GM18507 (cell line): ENCODE measurements at places on chromosomes 6 and 20.

- DNase-seq: no peak
These were observed 73.3 kb upstream of the E2F3 start for GRCh38 chr6:20328266-20328923.

- DNase-seq: no peak
These were observed 312.6 kb upstream of the RSPO3 start for GRCh38 chr6:126805861-126806260.

GRCh38 chr20:61263084-61263695, 11.1 kb downstream of the CDH4 start:
- no peak for DNase-seq

GRCh38 chr6:168078175-168078942, 653 bp downstream of the FRMD1 start:
- DNase-seq: no peak

DNA sequence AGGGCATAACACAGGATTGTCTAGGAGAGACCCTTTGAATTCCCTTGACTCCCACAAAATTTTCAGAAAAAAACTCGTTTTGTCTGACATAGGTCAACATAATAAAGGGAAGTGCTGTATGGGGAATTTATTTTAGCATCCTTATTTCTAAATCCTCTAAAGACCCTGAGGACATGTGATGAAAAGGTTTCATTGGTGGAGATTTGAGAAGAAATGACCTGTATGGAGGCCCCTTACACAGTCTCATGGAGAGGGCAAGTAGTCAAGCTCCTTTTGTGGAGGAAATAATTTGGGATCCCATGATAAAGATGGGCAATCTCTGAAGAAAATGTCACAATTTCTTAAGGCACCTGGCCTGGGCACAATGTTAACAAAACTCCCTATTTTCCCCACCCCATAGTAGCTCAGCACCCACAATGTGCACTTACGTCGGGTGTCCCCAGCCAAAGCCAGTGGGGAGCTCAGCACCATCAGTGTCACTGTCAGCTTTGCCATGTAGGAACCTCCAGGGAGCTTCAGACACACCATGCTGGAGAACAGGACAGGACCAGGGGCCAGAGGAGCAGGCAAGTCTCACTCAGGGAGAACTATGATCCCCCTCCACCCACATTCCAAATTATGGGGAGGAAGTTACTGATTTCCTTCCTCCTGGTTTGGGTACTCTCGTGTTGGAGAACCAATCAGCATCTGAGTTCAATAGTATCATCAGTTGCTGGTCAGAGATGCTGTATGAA, at the start of gene HLA-DRB5:
HLA-DRB5 (minus strand) TSS at position 591 of the 734 bp plus-strand sequence; CDS start at position 528, 63 bp downstream.
- DNase-seq: no peak

- DNase-seq: no peak
These were observed 130.1 kb downstream of the RNASET2 start for GRCh38 chr6:166826264-166826663.

- peak; percentile 65 for DNase-seq
These were observed at the start of gene TOX2 for GRCh38 chr20:43914311-43915210. TOX2 (plus strand) TSS chr20:43914852; CDS start chr20:43914892, 40 bp downstream.

DNA sequence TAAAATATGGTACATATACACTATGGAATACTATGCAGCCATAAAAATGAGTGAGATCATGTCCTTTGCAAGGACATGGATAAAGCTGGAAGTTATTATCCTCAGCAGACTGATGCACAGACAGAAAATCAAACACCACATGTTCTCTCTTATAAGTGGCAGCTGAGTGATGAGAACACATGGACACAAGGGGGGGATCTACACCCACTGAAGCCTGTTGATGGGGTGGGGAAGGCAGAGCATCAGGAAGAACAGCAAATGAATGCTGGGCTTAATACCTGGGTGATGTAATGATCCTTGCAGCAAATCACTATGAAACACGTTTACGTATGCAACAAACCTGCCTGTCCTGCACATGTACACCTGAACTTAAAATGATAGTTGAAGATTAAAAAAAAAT, 71.3 kb downstream of the MANEA start:
- DNase-seq: no peak

DNA sequence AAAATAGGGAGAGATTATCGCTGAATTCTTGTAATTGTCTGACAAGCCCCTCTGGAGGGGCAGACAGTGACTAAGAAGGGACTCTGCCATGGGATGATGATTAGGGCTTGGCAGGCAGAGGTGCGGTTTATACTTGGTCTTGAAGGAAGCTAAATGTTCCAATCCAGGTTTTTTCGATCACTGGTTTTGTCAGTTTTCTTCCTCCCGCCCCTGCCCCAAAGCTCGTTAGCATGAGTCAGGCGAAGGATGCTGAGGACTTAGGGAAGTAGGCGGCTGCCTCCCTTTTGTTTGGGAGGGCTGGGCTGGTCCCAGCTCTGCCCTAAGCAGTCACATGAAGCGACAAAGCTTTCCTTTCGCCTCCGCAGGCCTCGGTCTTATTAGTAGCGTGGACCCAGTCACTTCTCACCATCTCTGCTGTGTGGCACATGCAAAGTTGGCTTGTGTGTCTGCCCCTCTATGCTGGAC, 314.2 kb downstream of the CDC5L start:
- DNase-seq: no peak

DNA sequence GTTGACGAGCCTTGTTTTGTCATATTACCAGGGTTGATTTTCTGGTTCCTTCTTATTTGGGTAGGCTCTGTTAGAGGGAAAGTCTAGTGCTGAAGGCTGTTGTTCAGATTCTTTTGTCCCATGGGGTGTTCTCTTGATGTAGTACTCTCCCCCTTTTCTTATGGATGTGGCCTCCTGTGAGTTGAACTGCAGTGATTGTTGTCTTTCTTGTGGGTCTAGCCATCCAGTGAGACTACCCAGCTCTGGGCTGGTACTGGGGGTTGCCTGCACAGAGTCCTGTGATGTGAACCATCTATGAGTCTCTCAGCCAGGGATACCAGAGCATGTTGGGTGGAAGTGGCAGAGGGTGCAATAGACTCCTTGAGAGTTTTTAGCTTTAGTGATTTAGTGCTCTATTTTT, 680.6 kb downstream of the RFPL4B start:
- DNase-seq: no peak

DNA sequence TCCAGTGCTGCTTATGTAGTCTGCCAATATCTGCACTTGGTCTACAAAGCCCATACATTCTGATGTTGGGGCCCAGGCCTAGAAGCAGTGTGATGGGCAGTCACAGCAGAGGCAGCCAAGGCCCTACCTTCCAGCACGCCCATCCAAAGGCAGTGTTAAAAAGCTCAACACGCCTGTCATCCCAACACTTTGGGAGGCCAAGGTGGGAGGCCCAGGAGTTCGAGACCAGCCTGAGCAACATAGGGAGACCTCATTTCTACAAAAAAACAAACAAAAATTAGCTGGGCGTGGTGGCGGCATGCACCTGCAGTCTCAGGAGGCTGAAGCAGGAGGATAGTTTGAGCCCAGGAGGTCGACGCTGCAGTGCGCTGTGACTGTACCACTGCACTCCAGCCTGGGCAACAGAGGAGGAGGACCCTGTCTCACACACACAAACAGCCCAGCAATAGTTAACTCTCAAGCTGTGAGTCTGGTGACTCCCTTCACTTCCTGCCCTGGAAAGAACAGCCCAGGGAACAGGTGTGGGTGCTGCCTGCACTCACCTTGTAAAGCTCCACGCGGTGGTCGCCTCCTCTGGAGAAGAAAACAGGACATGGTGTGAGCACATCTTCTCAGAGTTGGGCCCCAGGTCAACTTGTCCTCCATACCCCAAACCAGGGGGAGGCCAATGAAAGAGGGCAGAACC, 68.8 kb downstream of the PYGB start:
- DNase-seq: no peak

DNA sequence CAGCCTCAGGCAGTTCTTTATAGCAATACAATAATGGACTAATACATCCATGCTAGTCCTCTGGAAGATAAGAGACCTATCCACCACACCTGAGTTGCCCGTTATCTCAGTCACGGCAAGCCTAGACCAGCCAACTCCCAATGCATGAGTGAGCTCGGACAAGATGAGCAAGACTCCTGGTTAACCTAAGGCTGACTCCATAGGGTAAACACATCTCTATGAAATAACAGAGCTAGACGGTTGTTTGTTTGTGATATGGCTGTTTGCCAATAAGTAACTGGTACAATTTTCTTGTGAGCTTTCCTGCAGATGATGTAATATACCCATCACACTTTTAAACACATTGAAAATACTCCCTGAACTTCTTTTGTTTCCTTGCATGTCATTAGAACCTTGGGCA, 70.6 kb upstream of the PHACTR1 start:
- DNase-seq: no peak

- no peak for DNase-seq
These were observed 16.3 kb upstream of the TRPC4AP start for GRCh38 chr20:35108921-35109320.

DNA sequence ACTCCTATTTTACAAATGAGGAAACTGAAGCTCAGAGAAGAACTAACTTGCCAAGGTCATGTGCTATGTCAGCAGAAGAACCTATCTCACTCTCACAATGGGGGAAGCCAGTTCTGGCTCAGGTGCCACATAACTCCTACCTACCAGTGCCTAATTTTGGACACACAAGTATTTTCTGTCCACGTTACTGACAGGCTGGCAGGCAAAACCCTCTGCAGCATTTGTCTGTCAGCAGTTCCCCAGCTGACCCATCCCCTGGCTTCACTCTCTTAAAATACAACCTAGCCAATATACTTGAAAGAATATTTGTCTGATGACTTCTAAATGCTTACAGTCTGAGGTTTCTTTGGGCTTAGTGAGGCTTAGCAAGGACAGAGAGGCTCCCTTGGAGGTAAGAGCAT, 15.5 kb downstream of the GSS start:
- no peak for DNase-seq

- no peak for DNase-seq
These were observed 1321.1 kb upstream of the GJE1 start for GRCh38 chr6:140811642-140812041.
